Omental fat pad (tissue), 4 donors: ENCODE measurements at places on chromosomes 1 and 21. TPM values are rescaled to one million over a fixed set of nuclear protein-coding genes. Genes with fewer than 3 reads are reported as not detected.

Gene HCN3
- total RNA-seq, result 2.3 TPM

Gene HTR6
- total RNA-seq, result not detected

Gene OR2T35
- total RNA-seq, result not detected

Gene HAO2
- not detected for total RNA-seq

Gene NTNG1
- 1.3 TPM for total RNA-seq

Gene NUP210L
- not detected for total RNA-seq

Gene FCRL5
- 0.24 TPM for total RNA-seq

Gene RBM11
- total RNA-seq, result not detected

Gene LCE3D
- not detected for total RNA-seq

Gene GUCA2B
- total RNA-seq, result not detected

Gene DIRAS3
- total RNA-seq, result 9.1 TPM

Gene SLX9
- 11.9 TPM for total RNA-seq

GRCh38 chr1:36099681-36100341 is 11.1 kb downstream of the ADPRS start:
- DNase-seq, result peak; percentile 72

DNA sequence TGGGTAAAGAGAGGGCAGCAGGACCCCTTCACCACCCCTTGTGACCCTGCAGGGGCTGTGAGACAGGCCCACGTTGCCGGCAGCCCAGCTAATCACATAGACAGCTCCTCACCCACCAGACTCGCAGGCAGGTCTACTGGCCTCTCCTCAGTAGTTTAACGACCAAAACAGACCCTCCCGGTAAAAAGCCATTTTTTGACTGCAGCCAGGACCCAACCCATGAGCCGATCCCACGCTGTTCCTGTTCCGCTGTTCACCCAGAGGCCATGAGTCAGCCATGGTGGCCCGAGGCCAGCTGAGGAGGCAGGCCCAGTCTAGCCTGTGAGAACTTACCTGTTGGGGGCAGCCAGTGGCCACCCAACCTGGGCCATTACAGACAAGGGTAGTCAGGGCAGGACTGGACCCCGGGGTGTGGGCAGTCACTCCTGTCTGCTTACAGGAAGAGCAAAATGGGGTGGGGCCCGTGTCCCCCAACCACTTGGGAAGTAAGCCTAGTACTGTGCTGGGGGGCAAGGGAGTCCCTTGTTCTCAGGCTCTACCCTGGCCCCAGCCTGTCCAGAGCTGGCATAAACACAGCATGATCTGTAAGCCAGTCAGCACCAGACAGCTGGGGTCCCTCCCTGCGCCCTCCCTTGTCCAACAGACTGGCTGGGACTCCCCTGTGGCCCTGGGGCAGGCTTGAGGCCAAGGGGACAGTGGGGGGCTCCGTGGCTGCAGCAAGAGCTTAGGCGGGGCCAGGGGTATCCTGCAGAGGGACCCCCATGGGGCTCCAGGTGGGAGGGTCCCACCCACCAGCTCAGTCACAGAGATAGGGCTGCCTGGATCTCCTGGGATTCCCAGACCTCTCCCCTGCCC is 61.9 kb downstream of the WNT9A start:
- peak; percentile 62 for DNase-seq

DNA sequence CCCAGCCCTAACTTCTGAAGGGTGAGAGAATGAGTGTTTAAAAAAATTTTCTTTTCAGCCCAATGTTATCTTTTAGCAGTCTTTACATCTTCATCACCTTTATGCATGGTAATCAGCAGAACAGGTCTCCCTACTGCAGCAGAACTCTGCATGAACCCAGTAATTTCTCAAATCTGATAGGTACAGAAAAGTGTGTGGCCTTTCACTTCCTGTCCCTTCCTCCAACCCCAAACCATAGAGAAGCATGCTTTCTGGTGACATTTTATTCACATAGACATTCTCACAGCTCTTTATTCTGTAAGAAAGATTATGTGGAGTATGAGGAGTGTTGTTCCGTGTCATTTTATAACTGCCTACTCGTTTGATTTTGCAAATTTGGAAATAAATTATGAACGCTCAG is 68.6 kb downstream of the RPAP2 start:
- DNase-seq, result no peak

GRCh38 chr1:184330875-184331274 is 56.0 kb upstream of the C1orf21 start:
- DNase-seq, result no peak

DNA sequence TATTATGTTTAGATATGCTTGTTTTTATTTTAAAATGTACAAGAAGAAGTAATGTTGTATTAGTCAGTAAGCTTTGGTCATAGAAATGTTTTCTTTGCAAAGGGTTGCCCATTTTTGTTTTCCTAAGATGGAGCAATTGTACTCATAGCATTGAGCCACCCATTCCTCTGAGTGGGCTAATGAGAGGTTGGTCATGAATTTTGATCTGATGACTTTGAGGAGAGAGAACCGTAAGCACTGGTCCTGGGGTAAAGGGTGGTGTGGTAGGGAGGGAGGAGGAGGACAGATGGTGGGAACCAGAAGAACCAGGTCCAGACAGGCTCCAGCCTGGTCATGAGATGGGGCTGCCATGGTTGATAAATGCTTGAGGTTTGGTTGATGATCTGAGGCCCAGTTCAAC is 15.9 kb upstream of the SLC6A9 start:
- DNase-seq, result no peak

DNA sequence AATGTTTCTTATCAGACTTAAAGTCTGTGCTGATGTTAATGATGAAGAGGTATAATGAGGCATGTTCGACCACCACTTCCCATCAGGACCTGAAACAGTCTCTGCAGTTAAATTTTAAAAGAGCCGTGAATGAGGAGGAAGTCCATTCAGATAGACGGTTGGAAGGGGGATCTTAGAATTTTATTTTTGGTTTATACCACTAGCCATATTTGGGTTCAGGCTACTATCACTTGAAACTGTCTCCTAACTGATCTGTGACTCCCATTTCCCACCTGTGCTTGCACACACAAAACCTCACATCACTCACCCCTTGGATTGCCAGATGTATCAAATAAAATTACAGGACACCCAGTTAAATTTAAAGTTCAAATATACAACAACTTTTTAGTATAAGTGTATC is 9.9 kb upstream of the ANKRD13C start:
- no peak for DNase-seq

DNA sequence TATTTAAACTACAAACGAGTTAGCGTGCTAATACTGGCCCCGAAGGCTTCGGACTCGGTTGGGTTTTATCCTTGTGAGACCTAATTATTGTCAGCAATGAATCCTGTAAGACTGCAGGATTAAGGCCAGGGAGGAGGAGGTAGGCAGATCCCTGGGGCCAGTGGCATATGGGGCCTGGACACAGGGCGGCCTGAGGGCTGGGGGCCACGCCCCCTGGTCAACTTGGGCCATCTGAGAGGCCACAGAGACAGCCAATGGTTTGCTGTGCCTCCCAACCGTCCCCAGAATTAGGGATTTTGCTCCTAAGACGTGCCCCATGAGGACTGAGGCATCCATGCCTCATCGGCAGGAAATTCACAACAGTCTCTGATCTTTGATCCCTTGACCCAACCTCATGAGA is 31.1 kb upstream of the DISP3 start:
- DNase-seq, result no peak

DNA sequence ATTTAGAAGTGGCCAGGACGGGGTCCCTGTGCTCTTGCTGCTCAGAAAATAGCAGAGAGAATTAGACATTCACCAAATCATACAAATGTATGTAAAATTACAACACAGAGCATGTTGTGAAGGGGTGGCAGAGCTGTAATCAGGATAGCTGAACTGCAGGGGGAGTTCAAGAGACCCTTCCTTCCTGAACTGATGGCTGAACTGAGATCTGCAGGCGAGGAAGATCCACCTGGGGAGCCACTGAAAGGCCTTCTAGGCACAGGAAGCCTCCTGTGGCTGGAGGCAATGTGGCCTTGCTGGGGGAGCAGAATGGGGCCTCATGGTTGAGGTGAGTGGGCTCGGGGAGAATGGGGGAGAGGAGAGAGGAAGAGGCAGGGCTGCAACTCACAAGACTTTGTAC is 216.5 kb downstream of the PRDM2 start:
- no peak for DNase-seq

DNA sequence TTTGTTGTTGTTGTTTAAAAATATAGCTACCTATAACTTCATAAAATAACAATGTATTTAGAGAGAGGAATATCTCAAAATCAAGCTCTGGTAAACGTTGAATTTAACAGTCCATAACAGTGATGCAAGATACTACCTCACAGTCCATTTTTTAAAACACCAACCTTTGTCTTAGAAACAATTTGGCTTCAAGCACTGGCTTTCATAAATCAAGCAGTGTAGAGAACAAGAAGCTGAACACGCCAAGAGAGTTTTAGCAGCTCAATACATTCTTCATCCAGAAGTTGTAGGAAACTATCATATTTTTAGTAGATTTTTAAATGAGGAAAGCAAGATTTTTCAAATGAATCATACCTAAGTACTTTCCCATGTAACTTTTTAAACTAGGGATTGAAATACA is 334.3 kb upstream of the ADAMTS5 start:
- no peak for DNase-seq

- no peak for DNase-seq
Measured at GRCh38 chr21:34043333-34043732, 30.0 kb upstream of the MRPS6 start.

- no peak for DNase-seq
Measured at GRCh38 chr1:151059109-151060006, at the start of gene CDC42SE1. Gene CDC42SE1, minus strand, starts transcription at chr1:151059622. Its CDS starts 3,892 bp downstream, at chr1:151055730.

GRCh38 chr1:156811168-156811567 is 5.5 kb downstream of the SH2D2A start:
- no peak for DNase-seq

GRCh38 chr1:59340411-59341307 is 43.8 kb downstream of the FGGY start:
- no peak for DNase-seq

- no peak for DNase-seq
Measured at GRCh38 chr1:57722285-57722978, 298.6 kb upstream of the DAB1 start.

DNA sequence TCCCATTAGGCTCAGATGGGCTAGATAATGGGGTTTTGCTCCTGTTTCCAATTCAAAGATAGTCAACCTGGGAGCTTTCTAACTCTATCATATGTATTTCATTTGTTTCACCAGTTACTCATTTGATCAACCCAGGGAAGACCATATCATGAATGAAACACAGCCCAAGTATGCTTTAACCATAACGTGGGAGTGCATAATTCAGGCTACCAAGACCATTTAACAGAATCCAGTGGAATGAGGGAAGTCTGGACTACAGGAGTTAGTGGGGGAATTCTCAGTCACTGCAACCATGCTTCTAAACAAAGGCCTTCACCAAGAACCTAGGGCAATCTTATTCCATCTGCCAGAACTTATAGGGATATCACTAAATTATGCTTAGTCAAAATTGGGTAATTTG is 15.0 kb upstream of the SLC16A1 start:
- DNase-seq, result no peak

DNA sequence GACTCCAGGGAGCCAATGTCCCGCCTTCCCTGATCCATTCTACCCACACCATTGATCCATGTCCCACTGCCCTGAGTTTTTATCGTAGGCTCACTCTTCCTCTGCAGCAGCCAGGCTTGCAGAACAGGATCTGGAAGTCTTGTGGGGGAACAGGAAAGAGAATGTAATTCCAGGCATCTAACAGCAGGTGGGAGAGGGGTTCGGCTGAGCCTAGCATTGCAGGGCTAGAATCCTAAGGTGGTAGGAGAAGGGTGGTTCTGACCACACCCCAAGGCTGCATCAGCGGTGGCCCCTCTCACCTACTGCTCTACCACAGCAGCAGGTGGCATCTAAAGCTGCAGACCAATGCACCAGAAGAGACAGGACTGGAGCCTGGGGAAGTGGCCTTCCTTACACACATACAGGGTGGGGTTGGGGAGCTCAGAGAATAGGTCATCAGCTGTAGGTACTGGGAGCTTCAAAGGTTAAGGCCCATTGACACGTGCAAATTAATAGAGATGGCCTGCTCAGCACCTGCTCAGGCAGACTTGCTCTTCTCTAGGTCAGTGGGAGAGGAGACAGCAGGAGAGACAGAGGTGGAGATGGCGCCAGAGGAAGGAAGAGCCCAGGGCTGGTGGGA is 20.5 kb downstream of the KNCN start:
- DNase-seq, result no peak

GRCh38 chr1:80624682-80625081 is 1176.1 kb upstream of the ADGRL2 start:
- no peak for DNase-seq

DNA sequence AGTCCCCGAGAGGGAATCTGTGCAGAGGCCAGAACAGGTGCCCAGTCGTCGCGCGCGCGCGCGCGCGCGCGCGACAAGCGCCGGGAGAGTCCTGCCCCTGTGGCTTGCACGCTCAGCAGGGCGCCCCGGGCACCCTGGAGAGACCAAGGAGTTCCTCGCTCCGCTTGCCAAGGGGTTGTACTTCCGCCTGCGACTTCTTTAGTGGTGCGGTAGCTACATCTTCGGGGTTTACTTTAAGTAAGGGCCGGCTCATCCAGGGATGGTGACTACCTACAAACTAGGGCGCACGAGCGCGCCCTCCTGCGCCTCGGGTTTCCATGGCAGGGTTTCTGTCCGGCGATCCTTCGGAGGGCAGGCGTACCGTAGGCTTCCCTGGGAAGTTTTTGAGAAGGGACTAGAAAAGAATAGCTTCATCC is 1.4 kb downstream of the LHX4 start:
- no peak for DNase-seq

DNA sequence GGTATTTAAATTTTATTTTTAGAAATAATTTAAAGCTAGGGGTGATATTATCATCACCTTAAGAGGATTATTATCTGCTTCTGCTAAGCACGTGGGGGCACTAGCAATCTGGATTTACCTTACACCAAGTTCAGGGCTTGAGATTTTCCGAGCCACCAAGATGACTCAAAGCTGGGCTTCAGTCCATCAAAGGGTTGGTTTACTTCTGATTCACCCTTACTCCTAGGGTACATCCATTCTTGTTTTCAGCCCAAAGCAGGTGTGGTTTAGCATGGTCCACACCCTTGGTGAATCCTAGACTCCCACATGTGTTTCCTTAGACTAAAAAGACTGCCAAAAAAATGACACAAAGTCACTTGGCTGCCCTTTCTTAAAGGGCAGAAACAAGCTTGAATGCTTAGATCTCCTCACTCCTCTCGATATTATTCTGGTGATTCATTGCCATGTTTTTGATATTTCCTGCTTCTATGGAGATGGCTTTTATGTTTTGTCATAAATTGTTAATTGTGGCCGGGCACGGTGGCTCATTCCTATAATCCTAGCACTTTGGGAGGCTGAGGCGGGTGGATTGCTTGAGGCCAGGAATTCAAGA is 9.8 kb upstream of the PRSS38 start:
- no peak for DNase-seq

DNA sequence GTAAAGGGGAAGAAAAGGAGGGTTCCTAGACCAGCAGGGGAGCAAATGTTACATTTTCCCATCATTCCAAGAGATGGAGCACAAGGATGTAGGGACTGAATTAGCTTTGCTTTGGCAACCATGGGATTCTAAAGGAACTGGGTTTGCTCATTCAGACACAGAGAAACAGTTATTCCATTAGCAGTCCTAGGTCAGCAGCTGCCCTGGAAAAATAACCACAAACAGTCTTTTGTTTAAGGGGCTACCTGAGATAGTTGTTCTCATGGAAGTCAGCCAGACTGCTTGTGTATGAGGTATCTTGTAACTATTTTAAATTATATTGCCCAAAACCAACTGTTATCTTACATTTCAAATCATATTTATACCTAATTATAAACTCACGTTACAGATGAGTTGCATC is 58.4 kb upstream of the VCAM1 start:
- no peak for DNase-seq

GRCh38 chr1:67294836-67295617 is 12.6 kb upstream of the IL12RB2 start:
- DNase-seq, result no peak
